Bronchus fibroblast of lung (primary cell): ENCODE measurements at places on chromosomes 12 and 14. TPM values are rescaled to one million over a fixed set of nuclear protein-coding genes. Genes with fewer than 3 reads are reported as not detected.

Gene CCDC60
- total RNA-seq, result not detected in 2 replicates

Gene STON2
- 0.15 and 0.50 TPM in 2 replicates for total RNA-seq

Gene GDF11
- 10.9 and 14.3 TPM in 2 replicates for total RNA-seq

Gene KRT71
- not detected in 2 replicates for total RNA-seq

Gene PIANP
- 0.17 and 0.74 TPM in 2 replicates for total RNA-seq

Gene DTX1
- total RNA-seq, result 0.30 TPM in 1 of 2 replicates, not detected in the other

Gene PRR4
- total RNA-seq, result 0.34 and 1.3 TPM in 2 replicates

Gene GZMH
- not detected in 2 replicates for total RNA-seq
